Activated T-helper 1 cell treated with anti-CD3 and anti-CD28 coated beads, Interleukin-2, amount 50 U/mL, for 16 hours (primary cell): ENCODE measurements at places on chromosomes 3 and 15.

DNA sequence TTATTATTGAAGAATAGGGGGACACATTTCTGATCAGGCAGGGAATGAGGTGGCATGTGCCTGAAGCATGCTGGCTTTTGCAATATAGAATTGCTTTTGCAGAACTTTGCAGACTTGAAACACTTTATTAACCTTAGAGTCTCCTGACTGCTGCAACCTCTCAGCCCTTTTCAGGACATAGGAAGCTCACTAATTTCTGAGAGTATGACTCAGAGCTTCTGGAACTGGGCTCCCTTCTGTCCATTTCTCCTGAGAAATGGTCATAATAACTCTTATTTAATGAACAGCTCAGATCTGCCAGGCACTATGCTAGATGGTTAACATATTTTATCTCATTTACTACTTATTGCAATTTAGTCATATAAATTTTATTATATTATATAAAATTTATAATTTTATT lies 38.6 kb upstream of the DGKG start:
- DNase-seq: no peak

DNA sequence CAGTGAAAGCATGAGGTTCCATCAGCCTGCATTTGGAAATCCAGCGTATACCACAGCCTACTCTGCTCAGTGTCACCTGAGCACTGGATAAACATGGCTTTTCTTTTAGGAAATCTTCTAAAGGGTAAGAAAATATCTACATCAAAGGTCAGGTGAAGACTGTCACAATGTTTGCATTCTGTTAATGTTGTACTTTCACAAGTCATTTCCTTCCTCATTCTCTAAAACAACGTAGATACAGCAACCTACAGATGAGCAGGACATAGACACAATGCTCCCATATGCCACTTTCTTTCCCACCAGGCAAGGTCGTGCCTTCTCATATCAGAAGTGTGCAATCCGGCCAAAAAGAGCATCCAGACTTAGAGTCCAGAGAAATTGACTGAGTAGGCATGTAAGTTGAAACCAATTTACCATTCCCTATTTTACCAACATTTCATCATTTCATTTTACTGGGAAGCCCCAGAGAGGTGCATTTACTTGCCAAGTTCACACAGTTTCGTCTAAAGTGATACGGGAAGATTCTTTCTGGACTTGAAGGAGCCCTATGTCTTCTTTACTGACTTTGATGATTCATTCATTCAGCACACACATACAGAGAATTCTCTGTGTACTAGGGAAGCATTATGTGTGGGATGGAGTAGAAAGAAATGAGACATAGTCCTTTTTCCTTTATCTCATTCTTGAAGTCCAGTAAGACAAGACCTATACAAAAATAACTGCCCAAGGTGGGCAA lies 30.6 kb upstream of the LPP start:
- DNase-seq: no peak

DNA sequence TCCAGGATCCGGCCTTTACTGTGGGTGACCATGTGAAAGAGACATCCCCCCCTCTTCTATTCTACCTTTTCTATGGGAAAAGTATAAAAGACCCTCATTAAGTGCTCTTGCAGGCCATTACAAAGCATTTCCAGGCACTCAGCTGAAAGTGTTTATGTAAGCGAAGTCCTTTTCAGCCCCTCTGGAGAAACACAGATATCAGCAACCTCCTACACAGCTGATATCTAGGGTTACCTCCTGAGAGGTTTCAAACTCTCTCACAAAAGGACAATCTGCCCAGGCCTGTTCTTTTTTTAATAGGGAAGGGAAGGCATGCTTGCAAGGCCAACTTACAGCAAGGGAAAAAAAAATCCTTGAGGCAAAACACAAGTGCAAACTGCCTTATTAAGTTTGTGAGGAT lies 12.6 kb downstream of the ETV5 start:
- DNase-seq: no peak

DNA sequence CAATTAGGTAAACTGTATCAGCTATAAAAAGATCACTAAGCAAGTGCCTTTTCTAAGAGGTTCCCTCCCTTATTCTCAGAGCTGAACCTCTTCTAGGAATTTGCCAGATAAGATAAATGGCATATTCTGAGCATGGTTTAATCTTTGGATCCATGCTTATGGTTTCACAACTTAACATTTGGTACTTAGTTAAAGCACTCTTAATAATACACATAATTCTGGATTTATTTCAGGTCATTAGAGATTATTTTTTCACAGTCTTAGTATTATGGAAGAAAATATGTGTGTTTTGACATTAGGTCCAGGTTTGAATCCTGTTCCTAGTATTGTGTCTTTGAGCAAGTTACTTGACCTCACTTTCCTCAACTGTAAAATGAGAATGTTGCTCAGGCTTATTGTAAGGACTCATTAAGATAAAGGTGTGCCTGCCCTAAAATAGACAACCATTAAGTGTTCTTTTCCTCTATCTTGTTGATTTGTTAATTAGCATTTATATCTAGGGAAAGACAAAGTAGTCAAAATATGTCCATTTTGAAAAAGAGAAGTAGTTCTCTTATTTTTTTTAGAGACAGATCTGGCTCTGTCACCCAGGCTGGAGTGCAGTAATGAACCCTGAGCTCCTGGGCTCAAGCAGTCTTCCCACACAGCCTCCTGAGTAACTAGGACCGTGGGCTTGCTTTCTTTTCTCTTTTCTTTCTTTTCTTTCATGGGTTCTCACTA lies 43.4 kb downstream of the TSC22D2 start:
- DNase-seq: no peak

DNA sequence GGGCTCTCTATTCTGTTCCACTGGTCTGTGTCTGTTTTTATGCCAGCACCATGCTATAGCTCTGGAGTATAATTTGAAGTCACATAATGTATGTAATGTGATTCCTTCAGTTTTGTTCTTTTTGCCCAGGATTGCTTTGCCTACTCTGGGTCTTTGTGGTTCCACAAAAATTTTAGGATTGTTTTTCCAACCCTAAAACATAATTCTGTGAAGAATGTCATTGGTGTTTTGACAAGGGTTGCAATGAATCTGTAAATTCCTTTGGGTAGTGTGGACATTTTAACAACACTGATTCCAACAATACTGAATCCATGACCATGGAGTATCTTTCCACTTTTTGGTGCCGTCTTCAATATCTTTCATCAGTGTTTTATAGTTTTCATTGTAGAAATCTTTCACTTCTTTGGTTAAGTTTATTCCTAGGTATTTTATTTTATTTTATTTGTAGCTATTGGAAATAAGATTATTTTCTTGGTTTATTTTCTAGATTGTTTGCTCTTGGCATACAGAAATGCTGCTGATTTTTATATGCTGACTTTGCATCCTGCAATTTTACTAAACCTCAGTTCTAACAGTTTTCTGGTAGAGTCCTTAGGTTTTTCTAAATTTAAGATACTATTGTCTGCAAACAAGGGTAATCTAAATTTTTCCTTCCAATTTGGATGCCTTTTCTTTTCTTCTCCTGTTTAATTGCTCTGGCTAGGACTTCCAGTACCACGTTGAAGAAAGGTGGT lies 29.7 kb downstream of the TJP1 start:
- DNase-seq: no peak

GRCh38 chr3:58150130-58150809 lies 60.5 kb downstream of the DNASE1L3 start:
- DNase-seq: no peak

DNA sequence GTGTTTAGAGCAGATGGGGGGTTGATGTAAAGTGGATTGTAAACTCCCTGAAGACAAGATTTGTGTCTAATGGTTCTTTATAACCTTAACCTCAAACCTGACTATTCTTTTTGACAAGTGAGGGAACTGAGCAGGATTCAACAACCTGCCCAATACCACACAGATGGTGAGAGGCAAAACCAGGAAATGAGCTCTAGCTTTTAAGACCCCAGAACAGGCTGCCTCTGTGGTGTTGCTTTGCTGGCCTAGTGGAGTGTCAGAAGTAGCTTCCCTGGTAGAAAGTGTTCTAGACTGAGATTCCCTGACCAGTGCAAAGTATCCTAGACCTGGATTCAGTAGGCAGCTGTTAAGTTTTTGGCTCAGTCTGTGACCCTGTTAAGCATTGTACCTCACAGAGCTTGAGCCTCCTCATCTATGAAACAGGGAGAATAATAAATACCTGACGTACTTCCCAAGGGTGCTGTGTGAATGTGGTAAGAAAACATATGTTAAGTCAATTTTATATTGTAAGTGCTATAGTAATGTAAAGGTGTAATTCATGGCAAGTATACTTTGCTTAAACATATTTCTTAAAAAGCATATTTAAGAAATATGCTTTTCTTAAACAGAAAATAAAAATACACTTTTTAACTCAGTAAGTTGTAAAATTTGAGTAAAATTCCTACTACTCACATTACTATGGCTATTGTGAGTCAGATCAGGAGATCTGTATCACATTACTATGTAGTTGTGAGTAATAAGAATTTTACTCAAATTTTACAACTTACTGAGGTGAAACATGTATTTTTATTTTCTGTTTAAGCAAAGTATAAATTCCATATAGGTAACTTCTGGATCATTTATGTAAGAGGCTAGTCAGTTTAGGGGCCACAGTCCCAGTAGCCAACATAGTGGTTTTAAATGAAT lies 8.8 kb downstream of the GPR87 start:
- DNase-seq: no peak

DNA sequence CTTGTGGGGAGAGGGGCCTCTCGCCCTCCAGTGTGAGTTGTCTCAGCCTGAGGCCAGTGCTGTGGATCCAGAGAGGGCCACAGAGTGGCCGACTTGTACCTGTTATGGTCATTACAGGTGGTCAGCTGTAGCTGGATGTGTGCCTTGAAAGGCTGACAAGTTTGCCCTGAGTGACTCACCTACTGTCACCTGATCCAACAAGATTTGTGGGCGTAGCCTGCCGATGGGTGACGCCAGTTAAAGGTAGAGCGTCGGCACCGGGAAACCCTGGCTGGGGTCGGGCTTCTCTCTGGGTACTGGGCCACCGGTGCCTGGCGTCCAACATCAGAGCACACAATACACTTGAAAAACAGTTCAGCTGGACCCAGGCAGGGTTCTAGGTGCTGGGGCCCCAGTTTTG lies 2.8 kb upstream of the ISG20 start:
- peak; percentile 54 for DNase-seq

DNA sequence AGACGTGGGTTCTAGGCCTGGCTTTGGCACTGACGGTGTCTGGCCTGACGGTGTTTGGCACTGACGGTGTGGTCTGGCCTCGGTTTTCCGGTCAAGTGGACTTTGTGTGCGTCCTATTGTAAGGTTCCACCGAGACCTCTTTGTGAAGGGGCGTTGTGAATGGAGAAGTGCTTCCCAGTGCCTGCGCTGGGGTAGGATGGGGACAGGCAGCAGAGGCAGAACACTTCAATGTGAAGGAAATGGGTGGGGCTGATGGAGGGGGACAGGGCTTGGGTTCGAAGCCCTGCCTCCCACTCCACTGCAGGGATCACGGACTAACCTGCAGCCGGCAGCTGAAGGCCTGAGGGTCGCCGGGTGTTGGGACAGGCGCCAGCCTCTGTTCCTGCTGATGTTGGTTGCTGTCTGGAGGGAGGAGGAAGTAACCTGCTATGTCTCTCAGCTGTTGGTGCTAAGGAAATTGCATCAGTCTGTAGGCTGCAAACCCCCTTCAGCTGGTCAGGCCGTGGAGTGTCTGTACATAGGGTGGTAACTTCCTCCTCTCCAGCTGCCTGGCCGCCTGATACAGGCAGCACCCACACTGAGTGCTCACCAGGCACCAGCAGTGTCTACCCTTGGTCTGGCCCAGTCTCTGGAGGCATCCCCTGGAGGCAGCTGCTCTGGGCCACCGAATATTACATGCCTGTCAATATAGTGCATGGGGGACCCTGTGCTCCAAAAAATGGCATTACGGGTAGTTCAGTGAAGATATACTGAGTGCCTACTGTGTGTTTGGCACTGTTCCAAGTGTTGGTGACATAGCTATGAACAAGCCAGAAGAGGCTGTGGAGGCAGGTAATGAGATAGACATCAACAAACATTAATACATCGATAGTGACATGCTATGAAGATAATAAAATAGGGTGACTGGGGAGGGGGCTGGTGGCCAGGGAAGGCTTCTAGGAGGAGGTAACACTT lies 1.1 kb downstream of the TM6SF1 start:
- DNase-seq: no peak

- no peak for DNase-seq
Measured at GRCh38 chr3:69719587-69720122, 19.6 kb upstream of the MITF start.
